ENCODE measurements at places on chromosomes 4 and X. TPM values are rescaled to one million over a fixed set of nuclear protein-coding genes. Genes with fewer than 3 reads are reported as not detected.

GRCh38 chr4:153706519-153706918, 22.4 kb downstream of the TLR2 start:
- no peak for DNase-seq

- DNase-seq, result no peak
Observed at GRCh38 chrX:50469206-50469605, 1.4 kb downstream of the DGKK start.

GRCh38 chr4:6825403-6825802, 42.9 kb downstream of the KIAA0232 start:
- no peak for DNase-seq

Gene KLHL34
- not detected for total RNA-seq

DNA sequence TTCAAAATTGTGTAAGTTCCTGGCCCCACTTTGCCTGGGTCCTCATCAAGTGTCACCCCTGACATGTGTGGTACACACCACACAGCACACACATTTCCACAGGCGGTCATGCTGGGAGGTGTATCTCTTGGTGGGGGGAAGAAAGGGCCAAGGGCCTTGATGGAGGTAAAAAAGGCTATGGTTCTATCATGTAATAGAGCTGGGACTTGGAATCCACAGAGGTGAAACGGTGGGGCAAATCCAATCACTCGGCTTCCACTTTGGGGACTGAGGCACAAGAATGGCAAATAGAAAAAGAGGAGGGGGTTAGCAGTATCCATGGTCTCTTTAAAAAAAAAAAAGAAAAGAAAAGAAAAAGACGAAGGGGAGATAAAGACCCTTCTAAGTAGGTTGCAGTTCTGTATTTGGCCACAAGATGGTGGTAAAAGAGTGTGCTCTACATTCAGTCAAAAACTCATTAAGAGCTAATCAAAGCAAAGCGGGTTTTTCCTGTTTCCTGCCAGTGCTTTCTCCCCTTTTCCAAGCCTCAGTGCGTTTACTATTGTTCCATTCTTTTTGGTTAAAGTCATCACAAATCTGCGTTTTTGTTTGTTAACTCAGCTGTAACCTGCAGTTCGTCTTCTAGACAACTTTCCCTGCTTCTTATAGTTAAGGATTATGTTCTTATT, 37.0 kb upstream of the ATP6AP2 start:
- no peak for DNase-seq

DNA sequence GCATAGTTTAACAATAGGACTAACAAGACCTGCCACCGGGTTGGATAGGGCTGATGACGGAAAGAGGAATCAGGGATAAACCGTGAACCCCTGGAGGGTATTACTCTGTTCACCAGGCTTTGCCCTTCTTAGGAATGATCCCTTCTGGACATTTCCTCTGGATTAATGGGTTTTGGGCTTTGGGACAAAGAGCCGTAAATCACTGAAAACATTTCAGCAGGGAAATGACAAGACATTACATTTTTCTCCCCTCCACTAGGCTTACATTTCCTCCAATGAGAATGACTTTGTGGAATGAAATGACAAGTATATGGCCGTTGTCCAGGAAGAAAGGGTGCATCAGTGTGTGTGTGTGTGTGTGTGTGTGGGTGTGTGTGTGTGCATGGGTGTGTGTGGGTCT, 25.9 kb upstream of the RBPJ start:
- DNase-seq, result no peak

Gene RHOXF2
- not detected for total RNA-seq

GRCh38 chr4:106618956-106619355, 250.4 kb upstream of the GIMD1 start:
- DNase-seq, result no peak

DNA sequence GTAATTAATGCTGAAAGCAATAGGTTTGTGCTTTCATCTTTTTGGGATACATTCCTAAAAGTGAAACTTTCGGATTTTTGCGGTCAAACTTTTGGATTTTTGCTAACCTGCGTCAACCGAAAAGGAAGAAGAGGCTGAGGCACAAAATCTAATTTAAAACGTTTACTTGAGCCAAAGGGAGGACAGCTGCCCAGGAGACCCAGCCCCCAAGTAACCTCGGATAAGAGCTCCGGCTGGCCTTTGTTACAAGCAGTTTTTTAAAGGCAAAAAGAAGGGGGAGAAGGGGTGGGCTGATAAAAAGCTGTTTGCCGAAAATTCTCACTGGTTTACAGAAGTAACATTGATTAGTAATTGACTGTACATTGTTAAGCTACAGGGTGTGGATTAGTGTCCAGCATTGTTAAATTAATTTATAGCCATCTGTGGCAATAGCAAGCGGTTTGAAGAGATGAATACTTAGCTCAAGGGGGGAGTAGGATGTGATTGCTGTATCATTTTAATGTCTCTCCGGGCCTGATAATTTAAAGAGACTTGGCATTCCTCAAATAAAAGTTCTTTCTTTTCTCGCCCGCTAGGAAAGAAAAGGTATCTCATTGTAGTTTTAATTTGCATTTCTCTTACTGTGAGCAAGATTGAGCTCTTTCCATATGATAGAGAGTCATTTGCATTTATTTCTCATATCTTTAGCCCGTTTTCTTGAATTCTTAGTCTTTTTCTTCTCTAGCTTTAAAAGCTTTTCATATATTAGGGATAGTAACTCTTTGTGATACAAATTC, 59.1 kb upstream of the USP9X start:
- no peak for DNase-seq

GRCh38 chr4:147640331-147640730, 23.1 kb downstream of the TMEM184C start:
- DNase-seq, result no peak

Gene TCEAL3
- 20.1 TPM for total RNA-seq

Gene COX7B2
- not detected for total RNA-seq

Gene ITM2A
- total RNA-seq, result 44.4 TPM

- DNase-seq, result no peak
Observed at GRCh38 chr4:21569638-21570037, 378.9 kb downstream of the KCNIP4 start.

DNA sequence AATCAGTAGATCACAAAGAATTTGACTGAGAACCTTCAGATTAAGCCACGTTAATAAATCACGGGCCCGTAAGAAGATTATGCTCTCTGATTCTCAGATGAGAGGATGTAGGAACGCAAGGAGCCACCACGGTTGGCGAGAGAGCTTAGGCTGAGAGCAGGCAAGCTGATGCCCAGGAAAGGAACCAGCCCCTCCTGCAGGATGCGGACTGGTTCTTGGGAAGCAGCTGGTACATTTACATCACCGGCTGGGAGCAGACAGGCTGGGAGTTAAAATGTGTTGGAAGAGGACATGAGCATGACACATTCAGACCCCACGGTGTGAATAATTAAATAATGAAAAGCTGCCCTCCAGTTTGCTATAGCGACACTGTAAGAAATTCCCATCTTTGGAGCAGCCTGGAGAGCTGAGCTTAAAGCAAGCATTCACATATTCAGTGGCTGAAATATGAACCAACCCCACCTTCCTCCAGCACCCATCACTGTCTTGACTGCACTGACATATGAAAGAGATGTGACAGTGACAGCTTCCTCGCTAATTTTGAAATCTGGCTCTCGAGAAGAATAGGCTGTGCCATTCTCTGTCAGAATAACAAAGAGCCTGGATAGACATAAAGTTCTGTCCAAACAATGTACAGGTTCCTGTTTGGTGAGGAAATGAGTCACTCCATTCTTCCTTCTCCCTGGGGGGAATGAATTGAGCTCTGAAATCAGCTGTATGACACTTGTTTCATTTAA, 33.1 kb downstream of the LNX1 start:
- DNase-seq, result no peak

DNA sequence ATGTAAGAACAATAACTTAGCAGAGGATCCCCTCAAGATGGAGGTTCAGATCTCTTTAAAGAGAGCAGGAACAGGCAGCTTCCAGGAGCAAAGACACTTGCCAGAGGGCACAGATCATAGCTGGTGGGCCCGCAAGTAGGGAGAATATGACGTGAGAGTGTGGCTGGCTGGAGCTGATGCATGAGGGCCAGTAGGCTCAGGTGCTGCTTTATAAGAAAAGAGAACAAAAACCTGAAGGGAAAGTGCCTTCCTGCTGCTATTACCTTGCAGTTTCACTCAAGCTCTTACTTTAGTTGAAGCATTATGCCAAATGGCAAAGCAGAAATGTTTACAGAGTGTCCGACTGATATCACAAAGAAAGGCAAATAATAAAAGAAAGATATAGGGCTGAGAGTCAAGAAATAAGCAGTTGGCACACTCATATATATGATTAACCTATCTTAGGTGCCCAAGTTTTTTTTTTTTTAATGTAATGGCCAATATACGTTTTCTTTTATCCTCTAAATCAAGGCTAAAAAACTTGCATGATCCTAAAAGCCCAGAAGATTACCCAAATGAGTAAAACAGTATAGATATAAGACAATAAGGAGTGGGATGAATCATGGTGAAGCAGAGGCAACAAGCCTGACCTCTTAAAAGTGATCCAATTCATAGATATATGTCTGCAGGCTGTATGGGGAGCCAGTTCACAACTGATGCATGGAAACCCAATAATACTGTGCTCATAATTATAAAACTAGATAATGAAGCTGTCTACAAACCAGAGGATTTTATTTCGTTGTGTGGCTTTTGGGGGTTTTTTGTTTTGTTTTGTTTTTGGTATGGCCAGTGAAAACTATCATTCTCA, 12.6 kb downstream of the NR0B1 start:
- DNase-seq, result no peak

DNA sequence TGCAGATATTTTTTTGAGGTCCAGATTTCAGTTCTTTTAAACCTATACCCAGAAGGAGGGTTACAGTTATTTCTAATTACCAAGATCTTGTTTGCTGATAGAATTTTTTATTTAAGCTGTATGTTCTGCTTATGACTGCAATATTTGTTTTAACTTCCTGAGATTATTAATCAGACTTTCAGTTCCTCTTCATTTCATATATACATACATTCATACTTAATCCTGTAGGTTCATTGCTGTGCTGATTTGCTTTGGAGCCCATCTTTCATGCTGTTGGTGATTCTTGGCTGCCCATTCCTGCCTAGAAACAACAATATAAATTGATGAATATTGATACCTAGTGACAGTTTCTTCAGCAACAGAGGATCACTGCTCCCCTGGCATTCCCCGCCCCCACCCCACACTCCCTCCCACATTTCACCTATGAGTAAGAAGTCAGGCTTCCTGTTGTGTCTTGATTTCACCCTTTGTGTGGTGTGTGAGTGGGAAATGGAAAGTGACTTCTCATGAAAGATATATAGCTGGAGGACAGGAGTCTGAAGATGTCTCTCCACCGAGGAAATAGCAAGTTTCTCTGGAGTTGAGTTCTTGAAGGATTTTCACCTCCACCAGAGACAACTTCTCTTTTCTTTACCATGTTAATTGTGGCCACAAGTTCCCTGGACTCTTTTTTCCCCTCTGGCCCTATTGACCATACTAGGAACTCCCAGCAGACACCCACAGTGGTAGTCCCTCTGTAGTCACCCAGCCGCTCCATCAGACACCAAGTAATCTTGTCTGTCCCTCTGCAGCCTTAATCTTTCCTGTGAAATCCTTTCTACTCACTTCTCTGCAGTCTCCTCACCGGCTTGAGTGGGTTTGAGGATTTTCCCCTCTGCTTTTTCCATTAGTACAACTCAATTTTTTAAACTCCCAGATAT, 118.4 kb downstream of the ASB9 start:
- no peak for DNase-seq

Measured in upper lobe of right lung (tissue), 1 donor.